OCI-M1 (cell line): ENCODE measurements at places on chromosomes 1 and 21.

DNA sequence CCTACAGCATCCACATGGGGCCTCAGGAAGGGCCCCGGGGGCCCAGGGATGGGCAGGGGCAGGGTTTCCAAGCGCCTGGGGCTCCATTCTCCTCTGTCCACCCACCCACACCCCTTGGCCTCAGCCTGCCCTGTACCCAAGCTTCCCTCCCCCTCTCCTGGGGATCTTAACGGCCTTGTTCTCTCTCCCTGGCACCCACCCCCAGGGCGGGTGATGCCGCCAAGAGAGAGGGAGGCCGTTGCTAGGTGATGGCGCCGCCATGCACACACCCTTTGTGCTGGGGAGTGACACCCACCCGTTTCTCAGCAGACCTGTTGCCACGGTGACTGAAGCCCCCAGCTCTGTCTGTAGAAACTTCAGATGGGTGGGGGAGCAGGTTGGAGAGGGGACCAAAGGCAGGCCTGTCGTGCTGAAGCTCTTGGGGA, 7.6 kb downstream of the GPR37L1 start:
- DNase-seq = no peak

- peak; percentile 29 for DNase-seq
Measured at GRCh38 chr1:239819096-239819495, 272.6 kb upstream of the FMN2 start.

DNA sequence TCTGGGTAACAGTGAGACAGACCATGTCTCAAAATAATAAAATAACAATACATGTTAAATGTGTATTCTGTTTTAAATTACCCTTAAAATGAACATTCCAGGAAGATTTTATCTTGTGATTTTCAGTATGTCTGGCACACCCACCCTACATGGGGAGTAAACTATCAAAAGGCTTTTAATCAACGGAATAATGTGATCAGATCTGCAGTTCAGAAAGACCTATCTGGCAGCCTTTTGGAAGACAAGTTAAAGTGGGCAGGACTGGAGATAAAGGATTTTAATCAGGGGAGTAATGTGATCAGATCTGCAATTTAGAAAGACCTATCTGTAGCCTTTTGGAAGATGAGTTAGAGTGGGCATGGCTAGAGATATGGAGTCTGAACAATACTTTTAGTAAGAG, 10.1 kb downstream of the MED8 start:
- DNase-seq = no peak

DNA sequence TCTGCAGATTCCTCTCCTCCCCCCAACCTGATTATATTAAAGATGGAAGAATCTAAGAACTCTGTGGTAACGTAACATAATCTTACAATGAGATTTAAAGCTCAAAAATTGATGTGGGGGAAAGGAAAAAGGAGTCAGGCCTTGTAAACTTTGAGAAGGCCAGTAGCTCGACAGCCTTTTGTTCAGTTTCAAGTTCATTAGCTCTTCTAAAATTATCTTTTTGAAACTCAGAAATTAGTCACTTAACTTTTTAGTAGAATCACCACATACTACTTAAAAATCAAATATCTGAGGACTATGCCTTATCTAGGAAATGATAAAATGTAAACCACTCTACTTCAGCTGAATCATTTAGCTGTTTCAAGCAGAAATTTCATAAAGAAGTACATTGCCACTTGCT, 996.2 kb downstream of the AMY1C start:
- DNase-seq = no peak

DNA sequence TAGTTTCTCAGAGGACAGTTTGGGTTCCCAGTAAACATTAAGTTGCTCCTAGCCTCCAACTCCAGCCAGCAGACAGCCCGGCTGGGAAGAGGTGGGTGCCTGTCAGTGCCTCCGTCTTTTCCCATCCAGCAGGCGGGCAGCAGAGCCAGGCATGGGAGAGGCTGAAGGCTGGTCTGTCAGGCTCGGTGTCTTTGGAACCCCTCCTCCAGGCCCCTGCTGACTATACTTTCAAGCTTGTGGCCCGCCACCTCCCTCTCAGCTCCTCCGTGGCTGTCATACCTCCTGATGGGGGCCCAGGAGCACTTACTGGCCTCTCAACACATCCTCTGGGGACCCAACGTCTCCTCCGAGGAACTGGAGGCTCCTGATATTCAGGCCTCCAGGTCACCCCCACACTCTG, 140.9 kb downstream of the ACTL8 start:
- DNase-seq = no peak

- DNase-seq = no peak
Measured at GRCh38 chr1:214107322-214108096, 119.7 kb downstream of the PROX1 start.

DNA sequence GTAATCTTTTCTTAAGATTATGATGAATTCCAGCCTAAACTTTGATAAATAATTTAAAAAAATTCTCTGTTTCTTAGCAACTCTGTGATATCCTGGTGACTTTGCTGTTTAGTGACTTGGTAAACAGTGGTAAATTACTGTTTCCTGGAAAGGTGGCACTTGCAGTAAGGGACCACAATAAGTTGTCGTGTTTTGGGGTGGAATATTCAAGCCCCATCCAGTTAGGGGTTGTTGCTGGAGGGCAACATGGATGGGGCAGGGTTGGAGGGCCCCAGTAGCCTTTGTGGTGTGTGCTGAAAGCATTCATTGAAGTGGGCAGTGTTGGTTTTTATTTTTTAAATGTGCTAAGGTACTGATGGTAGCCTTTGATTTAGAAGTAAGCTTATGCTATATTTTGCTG, 30.3 kb downstream of the PRDM2 start:
- no peak for DNase-seq

DNA sequence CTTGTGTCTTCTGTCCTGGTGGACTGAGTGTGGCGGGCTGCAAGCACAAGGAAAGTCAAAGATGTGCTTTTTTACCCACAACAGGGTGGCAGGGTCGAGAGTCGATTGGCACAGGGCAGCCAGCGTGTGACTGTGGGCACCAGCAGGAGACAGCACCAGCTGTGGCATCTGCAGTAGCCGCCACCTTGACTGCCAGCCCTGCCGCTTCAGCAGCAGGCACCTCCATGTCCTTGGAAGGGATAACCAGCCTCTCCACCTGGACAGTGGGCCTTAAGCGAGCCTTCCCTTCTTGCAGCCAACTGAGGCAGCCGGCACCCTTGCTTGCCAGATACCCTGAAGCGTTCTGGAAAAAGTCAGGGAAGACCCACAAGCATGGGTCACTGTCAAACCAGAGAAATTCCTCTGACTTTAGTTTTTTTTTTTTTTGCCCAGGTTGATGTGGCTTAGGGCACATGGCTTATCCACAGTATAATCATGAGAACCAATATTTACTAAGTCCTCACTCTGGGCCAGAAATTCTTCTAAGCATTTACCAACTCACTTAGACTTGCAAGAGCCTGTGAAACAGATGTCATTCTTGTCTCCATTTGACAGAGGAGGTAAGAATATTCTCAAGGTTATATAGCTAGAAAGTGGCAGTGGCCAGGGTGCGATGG, 30.1 kb upstream of the PTGFRN start:
- no peak for DNase-seq

DNA sequence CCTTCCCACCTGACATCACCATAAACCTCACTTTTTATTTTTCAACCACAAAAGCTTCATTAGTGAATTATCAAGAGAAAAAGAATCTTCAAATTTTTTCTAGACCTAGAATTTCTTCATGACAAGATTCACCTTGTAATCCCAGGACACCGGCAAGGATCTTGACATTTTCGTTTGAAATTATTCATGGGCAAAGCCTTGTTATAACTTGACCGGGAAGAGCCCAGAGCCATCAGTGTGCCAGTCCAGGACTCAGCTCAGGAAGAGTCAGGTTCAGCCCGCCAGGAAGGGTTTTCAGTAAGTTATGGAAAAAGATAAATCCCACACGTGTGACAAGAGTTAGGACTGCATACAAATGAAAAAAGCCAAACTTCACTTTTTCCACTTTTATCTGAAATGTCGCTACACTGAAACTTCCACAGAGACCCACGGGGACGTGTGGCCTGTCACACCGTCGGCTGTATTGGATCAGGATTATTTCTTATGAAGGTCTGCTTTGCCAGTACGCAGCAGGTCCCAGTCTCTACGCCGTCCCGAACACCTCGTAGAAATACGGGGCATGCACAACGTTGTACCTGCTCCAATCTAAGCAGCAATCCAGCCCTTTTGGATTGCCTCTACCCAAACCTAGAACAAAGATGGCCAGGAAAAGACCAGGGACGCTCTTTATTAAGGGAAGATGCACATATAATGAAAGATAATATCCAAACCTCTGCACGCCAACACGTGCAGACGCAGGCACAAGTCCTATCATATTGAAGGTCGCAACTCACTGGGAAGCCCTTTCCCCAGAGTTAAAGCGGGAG, 916 bp downstream of the F3 start:
- DNase-seq = no peak

GRCh38 chr1:12341667-12342066, 111.8 kb downstream of the VPS13D start:
- no peak for DNase-seq
